ENCODE measurements at places on chromosomes 7 and 10.

- DNase-seq: no peak
These were observed 135.3 kb downstream of the PTPRN2 start for GRCh38 chr7:158452331-158452730.

DNA sequence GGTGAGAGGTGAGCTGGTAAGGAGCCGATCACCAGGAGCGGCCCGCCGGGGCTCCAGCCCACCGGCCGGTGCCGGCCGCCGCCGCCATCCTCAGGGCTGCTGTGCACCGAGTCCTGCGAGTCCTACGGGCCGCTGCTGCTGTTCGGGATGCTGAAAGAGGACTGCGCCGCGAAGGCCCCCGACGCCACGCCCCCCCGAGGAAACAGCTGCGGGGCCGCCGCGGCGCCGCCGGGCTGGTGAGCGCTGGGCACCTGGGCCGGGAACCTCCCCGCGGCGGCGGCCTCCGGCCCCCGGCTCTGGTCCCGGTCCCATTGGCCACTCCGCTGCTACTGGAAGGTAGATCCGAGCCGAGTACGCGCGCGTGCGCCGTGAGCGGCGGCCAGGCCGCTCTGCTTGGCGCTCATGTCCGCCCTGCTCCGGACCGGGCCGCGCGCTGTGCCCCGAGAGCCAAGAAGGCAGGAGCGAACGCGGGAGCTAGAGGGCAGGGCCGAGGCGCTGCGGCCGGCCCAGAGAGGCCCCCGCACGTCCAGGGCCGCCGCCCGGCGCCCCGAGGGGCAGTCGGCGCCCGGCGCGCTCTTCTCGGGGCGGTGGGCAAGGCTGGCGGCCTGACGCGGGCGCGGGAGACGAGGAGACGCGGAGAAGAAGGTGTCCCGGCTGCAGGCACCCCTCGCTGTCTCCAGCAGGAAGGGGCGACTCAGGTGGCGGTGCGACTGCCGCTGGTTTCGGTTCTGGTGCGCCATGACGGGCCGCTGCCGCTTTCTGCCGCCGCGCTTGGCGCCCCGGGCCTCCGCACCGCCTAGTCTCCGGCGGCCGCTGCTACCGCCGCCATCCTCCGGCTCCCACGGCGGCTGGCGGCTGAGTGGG is 121.3 kb upstream of the WIPF3 start:
- DNase-seq: peak; percentile 49

DNA sequence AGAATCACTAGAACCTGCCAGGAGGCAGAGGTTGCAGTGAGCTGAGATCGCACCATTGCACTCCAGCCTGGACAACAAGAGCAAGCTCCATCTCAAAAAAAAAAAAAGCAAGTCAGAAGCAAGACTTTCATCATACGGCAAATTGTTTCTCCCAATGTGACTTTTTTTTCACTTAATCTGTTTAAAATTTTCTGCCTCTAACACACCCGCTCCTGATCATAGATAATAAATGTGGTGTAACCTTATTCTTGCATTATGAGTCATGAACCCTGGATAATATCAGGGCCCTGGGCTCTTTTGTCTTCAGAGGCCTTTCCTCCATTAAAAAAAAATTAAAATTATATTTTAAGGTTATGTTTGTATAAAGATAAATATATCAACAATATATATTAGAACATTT is 111.4 kb upstream of the JCAD start:
- no peak for DNase-seq

DNA sequence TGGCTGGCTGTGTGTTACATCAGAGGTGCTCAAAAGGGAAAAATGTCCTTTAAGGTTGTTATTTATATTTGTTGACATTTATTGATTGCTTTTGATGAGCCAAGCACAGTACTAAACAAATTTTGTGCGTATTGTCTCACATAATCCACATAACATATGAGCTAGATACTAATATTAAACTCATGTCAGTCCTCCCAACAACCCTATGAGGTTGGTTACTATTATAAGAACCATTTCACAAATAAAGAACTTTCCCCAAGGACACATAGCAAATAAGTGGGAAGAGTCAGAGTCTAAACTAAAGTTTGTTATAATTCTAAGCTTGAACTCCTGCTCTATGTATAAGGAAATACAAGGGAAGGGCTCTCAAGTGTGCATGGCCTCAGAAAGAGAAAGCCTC is 35.6 kb upstream of the OTUD1 start:
- no peak for DNase-seq

DNA sequence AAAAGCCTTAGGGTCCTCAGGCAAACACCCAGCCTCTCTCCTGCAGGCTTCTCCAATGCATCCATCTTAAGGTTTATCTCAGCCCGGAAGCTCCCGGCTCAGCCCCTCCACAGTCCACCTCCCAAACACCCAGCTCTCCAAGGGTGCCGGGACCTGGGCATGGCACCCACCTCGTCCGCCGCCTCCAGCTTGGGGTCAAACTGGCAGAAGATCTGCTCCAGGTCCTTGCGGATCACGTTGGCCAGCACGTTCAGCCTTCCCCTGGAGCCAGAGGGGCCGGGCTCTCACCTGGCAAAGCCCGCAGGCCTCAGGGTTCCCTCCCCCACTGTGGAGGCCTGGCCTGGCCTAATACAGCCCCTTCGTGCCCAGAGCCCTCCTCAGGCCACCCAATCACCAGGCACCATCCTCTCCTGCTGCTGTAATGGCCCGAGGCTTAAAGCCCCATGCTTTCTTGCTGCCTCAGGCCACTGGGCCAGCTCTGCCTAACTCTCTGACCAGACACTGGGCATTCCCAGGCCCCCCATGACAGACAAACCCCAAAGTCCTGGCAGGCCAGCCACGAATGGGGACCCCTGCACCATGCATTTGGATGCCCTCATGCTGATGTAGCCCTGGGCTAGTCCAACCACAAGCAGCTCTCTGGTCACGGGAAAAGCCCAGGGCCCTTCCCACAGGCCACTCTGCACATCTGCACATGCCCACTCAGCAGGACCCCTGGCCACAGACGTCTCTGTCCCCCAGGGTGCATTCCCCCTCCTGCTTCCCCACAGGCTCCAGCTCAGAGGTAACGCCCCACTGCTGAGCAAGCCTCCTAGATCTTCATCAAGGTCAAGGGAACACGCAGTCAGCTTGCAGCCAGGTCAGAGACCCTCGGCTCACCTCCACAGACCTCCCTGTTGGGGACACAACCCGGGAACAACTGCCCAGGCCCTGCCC is 12.3 kb downstream of the OGDHL start:
- no peak for DNase-seq

DNA sequence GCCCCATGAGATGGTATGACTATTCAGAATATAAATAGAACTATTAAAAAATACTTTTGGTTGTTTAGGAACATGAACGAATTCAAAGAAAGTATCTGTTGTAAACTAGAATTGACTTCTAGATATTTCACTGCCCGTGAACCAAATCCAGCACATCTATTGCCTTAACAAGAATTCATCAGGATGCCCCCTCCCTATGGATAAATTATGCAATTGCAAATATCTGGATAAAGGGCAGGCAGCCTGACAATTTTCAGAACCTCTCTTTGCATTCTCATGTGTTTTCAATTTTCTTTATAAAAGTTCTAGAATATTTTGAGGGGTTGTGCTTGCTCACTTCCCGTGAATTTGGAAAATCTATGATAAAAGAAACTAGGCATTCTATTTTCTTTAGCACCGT is 822.1 kb upstream of the SORCS1 start:
- no peak for DNase-seq

DNA sequence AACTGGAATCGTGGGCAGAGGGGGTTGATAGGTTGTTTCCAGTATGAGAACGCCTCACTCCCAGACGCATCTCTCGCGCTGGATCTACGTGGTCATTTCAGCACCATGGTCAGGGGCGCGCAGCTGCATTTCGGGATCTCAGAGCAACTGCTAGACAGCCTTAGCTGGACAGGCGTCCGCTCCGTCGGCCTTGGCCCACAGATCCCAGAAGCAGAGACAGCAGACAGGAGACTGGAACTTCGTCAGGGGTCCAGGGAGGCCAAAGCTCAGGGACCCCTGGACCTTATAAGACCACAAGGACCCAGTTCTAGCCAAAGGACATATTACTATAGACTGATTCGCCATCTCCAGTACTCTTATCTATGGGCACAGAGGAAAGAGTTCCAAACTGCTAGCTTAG is 5.3 kb downstream of the NEUROG3 start:
- peak; percentile 11 for DNase-seq

GRCh38 chr10:51145375-51145774 is 71.1 kb downstream of the PRKG1 start:
- no peak for DNase-seq

GRCh38 chr10:97598407-97599271 is 9.1 kb downstream of the C10orf62 start:
- no peak for DNase-seq

- DNase-seq: peak; percentile 51
These were observed 37.8 kb downstream of the DPYSL4 start for GRCh38 chr10:132224343-132225072.

DNA sequence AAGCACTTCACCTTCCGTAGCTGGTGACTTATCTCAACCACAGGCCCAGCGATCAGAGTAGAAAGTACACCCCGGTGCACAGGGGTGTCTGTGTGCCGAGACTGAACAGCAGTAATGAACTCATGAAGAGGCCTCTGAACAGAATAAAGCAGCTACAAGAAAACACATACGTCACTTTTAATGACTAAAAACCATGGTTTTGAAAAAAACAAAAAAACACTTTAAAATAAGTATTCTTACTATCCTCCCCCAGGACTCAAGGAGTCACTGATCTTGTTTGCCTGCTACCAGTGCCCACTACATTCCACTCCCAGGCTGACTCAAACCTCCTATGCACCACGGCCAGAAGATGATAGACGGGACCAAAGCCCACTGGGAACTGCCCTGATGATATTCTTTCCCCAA is 53.8 kb downstream of the NCAPG2 start:
- DNase-seq: no peak

- no peak for DNase-seq
These were observed 26.2 kb upstream of the LMBR1 start for GRCh38 chr7:156919132-156919713.

DNA sequence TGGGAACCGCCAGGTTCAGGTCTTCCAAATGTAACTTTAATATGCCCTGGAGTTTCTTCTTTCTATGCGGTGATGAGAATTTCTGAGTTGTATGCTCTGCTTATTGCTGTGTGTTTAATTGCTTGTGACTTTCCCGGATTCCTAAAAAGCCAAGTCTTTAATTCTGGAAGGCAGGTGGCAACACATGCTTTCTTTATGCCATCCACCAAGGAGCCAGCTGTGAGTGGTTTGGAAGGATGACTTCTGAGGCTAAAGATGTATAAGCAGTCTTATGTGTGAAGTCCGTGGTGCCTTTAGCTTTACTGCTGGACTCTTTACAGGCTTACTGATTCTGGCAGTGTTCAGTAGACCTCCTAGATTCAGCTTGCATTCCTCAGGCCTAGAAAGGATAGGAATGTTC is 3.1 kb downstream of the SDK1 start:
- no peak for DNase-seq

DNA sequence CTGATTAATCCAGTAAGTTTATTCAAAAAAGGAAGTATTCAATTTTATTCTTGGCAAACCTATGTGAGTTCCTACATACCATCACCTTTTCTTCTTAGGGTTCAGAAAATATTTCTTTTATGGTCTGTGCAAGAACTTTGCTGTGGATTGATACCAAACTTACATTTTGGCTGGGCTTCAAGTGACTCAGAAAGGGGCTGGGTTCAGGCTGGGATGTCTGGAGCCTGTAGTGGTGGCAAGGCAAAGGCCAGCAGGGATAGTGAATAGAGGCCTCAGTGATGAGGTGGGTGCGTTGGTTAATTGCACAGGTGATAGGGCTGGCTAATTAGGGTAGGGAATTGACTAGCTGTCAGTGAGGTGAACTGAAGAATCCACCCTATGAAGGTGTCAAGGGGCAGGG is 40.2 kb upstream of the ATXN7L1 start:
- no peak for DNase-seq

DNA sequence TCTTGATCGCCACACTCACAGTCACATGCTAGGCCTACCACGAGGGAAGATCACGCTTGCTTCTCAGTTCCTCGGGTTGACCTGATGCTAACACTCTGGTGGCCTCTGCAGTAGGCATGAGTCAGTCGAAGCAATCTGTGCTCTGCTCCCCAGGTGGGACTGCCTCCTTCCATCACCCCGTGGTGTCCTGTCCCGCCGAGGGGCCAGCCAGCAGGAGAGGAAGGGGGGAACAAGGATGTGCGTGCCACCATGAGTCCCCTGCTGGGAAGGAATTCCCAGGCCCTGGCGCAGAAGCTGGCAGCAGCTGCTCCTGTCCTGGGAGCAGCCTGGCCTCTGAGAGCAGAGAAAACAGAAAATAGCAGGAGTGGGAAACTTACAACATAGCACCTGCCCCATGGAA is 695.0 kb upstream of the NRP1 start:
- no peak for DNase-seq
